T-cell (primary cell): ENCODE measurements at places on chromosomes 5 and 9.

GRCh38 chr5:17234374-17234773, 16.9 kb downstream of the BASP1 start:
- no peak for DNase-seq

GRCh38 chr9:127415141-127415540, 9.0 kb upstream of the ZNF79 start:
- no peak for DNase-seq

- no peak for DNase-seq
Measured at GRCh38 chr5:78569441-78569840, 79.1 kb downstream of the LHFPL2 start.

- DNase-seq = no peak
Measured at GRCh38 chr9:123778232-123778902, 151.6 kb downstream of the DENND1A start.

DNA sequence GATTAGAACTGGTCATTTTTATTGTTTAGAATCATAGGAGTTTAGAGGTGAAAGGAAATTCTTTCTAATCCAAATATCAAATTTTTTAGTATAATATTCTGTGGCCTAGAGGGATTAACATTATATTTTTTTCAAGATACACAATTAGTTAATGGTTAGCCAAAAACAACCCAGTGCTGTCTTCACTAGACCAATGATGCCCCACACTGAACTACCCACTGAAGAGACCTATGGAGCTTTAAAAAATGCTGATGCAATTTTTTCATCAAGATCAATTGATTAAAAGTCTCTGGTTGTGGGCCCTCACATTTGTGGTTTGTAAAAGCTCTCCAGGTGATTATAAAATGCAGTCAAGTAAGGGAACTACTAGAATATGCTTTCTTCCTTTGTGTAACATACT, 274.1 kb upstream of the C9orf72 start:
- DNase-seq = no peak

- no peak for DNase-seq
Measured at GRCh38 chr5:176897263-176897662, 1.9 kb downstream of the HK3 start.

DNA sequence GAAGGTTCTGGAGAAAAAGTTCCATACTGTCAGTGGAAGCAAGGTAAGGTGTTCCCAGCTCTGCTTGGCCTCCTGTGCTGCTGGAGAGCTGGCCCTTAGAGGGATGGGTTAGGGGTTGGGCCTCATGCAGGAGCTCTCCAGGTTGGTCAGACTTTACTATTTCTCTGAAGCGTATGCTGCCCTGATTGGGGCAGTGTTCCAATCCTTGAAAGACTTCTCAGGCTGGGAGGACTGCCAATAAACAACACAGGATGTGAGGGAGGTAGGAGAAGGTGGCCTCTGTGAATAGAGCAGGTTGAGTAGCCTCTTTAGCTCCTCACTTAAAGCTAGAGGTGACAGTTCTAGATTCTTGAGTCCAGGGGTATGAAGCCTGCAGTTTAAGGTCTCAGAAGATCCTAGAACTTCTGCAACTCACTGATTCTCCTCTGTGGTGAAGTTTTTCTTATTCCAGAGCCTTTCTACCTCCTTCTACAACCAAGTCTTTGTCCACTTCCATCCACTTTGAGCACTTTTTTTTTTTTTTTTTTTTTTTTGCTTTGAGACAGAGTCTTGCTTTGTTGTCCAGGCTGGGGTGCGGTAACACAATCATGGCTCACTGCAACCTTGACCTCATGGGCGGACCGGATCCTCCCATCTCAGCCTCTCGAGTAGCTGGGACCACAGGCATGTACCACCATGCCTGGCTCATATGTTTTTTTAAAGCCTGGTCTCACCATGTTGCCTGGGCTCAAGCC, 3.0 kb downstream of the HNRNPAB start:
- DNase-seq = no peak

DNA sequence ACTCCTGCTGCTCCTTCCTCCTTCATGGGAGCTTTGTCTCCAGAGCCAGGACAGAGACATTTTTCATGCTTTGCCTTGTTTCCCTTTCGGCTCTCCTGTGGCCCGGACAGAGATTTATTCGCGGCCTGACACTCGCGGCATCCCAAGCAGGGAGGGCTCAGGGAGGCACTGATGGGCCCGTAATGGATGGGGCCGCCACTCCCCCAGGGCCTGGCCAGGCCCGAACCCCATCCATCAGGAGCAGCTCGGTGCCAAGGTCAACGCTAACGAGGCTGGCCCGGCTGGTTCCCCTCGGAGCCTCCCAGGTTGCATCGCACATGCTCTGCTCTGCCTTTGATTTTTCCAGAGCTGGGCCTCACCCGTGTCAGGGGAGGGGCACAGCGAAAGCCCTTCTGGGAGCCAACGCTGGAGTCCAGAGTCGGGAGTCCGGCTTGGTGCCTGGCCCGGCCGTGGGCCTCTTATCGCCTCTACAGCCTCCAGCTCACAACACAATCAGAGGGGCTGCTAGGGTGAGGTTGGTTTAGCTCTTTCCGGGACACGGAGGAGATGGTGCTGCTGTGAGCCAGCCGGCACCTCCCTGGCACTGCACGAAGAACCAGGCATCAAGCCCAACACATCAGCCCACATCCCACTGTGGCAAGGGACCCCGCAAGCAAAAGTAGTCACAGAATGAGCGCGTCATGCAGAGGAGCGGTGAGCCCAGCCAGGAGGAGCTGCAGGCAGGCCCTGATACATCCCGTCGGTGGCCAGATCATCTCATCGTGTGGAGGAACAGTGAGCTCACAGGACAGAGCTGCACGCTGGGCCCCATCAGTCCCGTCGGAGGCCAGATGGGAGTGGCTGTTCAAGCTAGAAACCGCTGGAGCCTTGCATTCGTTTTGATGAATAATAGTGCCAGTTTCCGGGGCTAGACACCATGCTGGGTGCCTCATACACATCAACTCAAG, 72.2 kb upstream of the BARHL1 start:
- no peak for DNase-seq

DNA sequence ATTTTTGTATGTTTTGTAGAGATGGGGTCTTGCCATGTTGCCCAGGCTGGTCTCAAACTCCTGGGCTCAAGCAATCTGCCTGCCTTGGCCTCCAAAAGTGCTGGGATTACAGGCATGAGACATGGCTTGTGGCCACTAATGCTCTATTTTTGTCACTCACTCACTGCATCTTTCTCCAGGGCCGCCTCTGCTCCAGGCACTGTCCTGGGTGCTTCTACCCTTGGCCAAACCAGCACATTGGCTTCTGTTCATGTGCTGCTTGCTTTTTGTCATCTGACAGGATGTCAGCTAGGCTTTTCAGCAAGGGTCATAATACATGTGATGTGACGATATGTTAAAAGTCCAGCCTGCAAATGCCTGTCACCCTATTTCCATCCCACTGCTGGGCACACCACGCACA, 3.2 kb downstream of the ODF2 start:
- DNase-seq = no peak

- DNase-seq = no peak
Measured at GRCh38 chr5:122073018-122073417, 5.0 kb downstream of the LOX start.

DNA sequence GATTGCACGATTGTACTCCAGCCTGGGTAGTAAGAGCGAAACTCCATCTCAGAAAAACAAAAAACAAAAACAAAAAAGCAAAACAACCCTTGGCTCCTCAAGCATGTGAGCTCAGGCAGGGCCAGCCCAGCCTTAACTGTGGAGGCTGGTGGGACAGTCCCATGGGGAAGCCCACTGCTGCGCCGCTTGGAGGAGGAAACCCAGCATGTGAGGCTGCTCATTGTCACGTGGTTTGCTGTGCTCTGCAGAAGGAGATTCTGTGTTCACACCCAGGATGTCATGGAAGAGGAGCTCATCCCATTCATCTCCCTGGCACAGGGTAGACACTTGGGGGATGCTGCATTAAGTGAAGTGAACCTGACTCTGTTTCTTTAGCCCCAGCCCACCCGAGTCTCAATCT, 4.0 kb downstream of the ZBED3 start:
- DNase-seq = no peak

DNA sequence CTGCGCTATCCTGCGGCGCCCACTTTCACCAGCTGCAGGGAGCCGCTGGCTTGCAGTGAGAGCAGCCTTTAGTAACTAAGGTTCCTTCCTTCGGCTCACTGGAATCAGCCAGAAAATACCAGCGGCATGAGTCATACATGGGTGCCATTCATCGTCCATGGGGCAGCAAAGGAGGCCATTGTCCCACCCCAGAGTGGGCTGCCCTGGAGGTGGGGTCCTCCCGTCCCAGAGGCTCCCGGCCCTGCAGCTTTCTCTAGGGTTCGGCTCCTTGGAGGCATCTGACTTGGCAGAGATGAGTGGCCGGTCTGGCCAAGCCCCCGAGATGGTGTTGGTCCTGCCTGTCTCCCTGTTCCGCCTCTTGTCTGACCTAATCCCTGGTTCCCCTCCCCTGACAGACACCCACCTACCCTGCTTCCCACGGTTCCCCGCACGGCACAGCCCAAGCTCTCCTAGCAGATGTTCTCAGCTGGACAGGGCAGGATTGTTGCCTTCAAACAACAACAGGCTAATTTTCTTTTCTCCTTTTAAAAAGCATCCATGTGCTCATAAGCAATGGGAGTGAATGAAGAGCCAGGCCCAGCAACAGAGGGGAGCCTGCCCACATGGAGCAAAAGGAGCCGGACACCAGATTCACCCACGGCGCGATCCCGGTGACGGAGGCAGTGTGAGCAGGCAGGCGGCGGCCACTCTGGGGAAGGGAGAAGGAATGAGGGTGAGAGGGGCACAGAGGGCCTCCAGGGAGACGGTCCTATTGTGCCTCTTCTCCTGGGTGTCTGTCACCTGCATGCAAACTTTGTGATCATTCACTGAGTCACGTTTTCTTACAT, 97.0 kb upstream of the COL5A1 start:
- DNase-seq = no peak

DNA sequence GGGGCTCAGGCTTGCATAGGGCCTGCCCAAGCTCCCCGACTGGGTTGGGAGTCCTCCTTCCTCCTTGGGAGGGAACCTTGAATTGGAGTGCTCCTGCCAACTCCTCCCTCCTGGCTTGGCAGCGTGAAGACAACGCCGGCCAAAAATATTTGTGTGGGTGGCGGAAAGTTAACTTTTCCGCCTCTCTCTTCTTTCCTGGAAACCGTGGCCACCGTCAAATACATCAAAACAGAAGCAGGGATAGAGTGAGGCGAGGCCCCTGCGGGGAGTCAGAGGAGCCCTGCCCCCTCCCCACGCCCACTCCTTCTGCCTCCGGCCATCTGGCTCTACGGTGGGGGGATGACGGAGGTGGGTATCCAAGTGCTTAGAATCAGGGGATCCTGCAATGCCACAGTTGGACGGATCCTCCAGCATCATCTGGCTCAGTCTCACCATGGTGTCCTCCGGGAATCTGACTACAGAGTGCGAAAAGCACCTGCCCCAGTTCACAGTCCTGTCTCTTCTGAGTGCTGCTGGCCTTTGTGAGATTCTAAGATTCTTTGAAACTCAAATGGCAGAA, 25.2 kb upstream of the SYNPO start:
- DNase-seq = no peak

DNA sequence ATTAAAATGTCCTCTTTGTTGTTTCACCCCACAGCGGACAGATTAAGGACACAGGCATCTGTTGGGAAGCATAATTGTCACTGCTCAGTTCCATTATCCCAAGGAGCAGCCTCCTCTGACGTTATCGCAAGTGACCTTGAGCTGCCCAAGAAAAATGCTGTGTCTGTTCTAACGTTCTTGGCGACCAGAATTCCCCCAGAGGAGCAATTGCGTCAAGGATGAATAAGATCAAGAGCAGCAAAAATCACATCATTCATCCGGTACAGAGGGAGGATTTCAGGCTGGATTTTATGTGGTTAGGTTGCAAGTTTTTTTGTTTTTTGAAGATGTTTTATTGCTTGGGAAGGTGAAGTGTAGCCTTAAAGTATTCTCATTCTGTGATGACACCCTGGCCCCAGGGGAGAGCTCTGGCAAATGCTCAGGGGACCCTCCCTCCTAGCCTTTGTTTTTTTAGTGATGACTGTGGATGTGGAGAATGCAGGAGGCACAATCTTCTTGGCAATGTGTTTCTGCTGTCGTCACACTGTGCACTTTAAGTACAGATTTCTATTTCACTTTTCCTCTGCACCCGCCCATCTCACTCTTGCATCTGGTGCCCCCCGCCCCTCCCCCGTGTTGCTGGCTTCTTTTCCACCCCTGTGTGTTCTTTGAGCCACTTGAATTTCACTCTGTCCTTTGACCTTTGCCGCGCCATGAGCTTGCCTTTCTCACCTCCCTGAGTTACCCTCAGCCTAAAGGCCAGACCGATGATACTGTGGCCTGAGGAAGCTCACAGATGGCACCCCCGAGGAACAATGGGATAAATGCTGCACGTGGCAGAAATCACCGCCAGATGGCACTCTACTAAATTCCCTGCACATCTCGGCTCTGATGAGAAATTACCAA, 308.5 kb downstream of the RAB3C start:
- DNase-seq = peak; percentile 54

DNA sequence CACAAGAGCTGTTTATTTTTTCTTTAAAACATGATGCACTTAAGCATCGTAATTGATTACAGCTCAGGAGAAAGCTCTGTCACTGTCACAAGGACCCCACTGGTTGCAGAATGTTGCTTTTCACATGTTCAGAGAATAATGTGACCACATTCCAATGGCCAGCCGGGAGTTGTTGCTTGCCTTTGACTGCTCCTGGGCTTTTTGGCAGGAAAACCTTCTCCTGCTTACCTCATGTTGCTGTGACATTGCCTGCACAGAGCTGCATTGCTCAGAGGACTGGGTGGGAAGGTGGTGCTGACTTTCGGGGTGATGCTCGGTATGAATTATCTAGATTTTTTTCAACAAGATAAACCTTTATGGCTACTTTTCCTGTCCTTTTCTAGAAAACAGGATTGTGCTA, 88.2 kb downstream of the PALM2AKAP2 start:
- no peak for DNase-seq

GRCh38 chr5:82183828-82184227, 94.3 kb downstream of the RPS23 start:
- DNase-seq = no peak

GRCh38 chr5:113719549-113719948, 206.1 kb downstream of the YTHDC2 start:
- no peak for DNase-seq

GRCh38 chr5:311963-312362, 9.6 kb upstream of the AHRR start:
- no peak for DNase-seq

- DNase-seq = no peak
Measured at GRCh38 chr5:146425023-146425422, 22.1 kb upstream of the TCERG1 start.

- no peak for DNase-seq
Measured at GRCh38 chr9:94014066-94014654, 59.0 kb upstream of the BARX1 start.

DNA sequence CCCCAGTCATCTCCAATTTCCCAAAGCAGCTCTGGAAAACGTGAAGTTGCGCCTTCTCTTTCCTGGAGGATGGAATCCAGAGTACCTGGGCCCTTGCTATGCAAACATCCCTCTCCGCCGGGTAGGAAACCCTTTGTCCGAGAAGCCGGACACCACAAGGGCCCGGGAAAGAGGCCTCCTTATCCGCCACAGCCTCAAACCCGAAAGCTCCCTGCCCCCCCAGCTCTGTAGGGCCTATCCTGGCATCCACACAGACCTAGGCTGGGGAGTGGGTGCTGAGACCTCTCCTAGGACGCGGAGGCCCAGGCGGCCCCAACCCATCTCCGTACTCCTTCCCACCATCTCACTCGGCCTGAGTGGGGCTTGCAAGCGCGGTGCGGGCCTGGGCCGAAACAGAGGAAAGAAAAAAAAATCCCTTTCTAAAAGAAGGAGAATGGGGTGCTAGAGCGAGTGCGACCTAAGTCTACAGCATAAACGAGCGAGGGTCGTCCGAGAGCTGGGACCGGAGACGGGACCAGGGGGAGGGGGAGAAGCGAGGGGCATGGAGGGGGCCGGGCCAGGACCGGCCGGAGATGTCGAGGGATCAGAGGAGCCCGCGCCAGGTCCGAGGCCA, 624 bp downstream of the FBXW11 start:
- DNase-seq = no peak
